ENCODE measurements at places on chromosomes 6 and 20.

DNA sequence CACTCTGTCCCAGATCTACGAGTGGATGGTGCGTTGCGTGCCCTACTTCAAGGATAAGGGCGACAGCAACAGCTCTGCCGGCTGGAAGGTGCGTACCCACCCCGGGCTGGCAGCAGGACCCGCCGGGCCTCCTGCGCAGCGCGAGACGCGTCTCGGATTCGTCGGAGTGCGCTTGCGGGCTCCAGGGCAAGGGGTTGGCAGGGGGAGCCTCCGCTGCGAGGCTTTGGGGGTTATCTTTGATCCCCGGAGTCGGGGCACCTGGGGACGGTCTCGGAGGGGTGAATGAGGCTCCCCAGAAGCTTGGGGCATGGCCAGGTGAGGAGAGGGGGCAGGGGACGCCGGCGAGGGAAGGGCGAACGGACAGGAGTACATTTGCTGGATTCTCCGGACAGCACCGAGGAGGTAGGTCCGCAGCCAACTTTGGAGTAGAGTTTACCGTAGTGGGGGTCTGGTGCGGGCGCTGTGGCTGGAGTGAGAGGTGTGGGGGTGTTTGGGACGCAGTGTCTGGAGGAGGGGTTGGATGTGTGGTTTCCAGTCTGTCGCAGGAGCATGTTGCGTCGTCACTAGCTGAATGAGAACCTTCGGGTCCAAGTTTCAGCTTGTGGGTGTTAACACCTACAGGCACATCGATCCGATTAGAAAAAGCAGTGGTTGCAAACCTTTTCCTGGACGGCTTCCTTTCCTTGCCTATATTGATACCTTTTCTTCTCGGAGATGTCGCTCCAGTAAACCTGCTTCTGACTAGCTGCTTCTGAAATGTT lies 1.2 kb downstream of the FOXO3 start:
- H3K27me3 ChIP-seq = peaks cover 5% of the 10 kb centered on the region
- H3K4me3 ChIP-seq = peak overlapping the region; percentile 3
- peak overlapping the region; percentile 12 for H3K27ac ChIP-seq
- H3K36me3 ChIP-seq = peaks cover 11% of the 10 kb centered on the region
- DNase-seq = no peak

DNA sequence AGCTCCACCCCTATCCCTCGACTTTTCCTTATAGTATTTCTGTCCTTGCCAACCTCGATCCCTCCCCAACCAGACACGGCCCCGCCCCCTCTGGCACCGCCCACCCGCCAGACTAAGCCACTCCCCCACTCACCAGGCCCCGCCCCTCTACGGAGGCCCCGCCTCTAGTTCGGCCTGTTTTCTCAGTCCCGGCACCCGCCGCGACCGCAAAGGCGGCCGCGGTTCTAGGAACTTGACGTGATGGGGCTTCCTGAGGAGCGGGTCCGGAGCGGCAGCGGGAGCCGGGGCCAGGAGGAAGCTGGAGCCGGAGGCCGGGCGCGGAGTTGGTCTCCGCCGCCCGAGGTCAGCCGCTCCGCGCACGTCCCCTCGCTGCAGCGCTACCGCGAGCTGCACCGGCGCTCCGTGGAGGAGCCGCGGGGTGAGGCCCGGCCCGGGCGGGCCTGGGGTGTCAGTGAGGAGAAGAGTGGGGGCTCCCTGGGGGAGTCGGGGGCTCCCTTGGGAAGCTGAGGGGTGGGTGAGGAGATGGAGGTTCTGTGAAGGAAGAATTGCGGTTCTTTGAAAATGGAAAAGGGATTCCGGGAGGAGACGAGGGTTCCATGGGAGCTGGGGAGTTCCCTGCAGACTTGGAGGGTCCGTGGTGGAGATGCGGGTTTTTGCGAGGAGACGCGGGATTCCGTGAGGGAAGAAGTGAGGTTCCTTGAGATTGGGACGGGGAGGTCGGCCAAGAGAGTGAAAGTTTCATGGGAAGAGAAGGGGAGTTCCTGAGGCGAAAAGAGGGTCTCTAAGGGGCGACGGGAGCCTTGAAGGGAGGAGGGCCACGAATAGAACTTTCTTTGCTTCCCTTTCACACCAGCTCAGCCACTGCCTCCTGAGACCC lies at the start of gene ACSS2:
Gene ACSS2, plus strand, starts transcription at position 207 of the 877 bp plus-strand sequence. Its CDS starts 34 bp downstream, at position 241.
- H3K36me3 ChIP-seq = no peaks in the 10 kb centered on the region
- H3K4me1 ChIP-seq = peaks cover 42% of the 10 kb centered on the region
- peak within 1 kb of the TSS; percentile 50 for H3K4me3 ChIP-seq
- DNase-seq = peak; percentile 93
- no peaks in the 10 kb centered on the region for H3K27me3 ChIP-seq
- H3K27ac ChIP-seq = peak within 1 kb of the TSS; percentile 25

DNA sequence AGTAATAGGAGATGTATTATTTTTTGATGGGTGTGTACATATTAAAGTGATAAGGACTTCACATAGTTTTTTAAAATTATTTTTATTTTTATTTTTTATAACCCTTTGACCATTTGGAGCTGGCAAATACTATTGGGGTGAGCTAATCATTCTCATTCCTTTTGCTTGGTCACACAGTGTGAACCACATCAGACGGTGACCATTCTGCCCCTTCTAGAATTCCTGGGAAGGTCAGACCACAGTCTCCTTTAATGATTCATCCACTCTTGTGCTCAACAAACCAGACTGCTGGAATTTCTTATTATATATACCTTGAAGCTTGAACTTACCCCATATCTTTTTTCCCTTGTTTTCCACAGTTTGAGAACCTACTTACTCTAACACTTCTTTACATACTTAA lies 23.9 kb upstream of the PRL start:
- no peak for DNase-seq
- no peak overlapping the region for H3K4me3 ChIP-seq
- H3K4me1 ChIP-seq = no peaks in the 10 kb centered on the region
- H3K36me3 ChIP-seq = no peaks in the 10 kb centered on the region
- no peaks in the 10 kb centered on the region for H3K27me3 ChIP-seq

DNA sequence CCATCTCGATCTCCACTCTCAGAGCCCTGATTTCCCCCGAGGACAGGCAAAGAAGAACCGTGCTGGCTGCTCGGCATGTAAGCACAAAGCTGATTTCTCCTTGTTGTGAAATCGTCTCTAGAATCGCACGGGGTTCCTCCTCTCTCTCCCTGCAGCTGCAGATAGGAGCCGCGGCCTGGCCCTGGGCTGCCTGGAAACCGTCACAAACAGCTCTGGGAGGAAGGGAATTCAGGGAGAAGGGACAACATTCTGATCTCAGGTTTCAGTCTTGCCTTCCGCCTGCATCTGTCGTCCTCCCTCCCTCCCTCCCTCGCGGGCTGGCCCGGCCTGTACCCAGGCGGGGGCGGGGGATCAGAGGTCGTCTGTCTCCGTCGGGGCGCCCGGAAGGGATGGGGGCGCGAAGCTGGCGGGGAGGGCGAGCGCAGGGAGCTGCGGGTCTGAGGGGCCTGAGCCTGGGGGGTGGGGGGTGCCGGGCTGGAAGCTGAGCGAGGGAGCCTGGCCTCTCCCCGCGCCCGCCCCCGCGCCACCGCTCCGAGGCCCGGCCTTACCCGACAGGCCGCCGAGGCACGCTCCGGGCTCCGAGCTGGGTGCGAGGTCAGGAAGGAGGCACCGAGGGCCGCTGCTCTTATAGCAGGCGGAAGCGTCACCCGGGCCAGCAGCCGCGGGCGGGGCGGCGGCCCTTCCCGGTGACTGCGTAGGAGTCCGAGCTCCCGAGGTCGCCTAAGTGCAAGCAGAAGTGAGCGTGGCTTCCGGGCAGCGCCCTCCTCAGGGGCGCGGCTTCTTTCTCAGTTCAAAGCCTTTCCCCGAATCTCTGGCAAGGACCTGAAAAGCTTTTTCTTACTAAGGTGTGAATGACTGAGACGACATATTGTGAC lies at the start of gene SERPINB1:
Gene SERPINB1, minus strand, starts transcription at position 600 of the 875 bp plus-strand sequence. CDS start 1,277 bp downstream, outside the sequence.
- H3K36me3 ChIP-seq = peaks cover 7% of the 10 kb centered on the region
- H3K4me3 ChIP-seq = peak within 1 kb of the TSS; percentile 64
- H3K4me1 ChIP-seq = peaks cover 16% of the 10 kb centered on the region

DNA sequence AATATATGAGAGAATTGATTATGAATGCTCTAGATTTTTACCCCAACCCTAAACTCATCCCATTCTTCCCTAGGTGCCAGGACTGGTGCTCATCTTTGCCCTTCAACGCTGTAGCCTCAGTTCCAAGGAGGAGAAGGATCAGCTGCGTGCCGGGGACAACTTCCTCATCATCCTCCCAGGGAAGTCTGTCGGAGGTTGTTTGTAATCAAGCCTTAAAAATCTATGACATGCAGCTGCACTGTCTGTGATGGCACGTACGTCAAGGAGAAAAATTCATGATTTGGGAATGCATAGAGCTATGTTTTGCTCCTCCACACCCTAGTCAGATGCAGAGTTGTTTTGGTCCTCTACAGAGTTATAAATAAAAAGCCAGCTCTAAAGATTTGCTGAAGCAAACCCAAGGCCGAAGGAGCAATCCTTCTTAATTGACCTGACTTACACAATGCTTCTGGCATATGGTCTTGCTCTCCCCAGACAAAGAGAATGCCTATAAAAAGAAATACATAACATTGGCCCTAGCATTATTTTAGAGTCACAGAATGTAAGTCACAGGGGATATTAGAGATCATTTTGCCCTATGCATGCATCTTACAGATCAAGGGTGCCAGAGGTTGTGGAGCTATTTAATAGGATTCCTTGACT lies 244.2 kb downstream of the HIVEP2 start:
- H3K4me1 ChIP-seq = no peaks in the 10 kb centered on the region
- H3K4me3 ChIP-seq = no peak overlapping the region
- H3K27me3 ChIP-seq = no peaks in the 10 kb centered on the region
- H3K36me3 ChIP-seq = no peaks in the 10 kb centered on the region
- no peak for DNase-seq

DNA sequence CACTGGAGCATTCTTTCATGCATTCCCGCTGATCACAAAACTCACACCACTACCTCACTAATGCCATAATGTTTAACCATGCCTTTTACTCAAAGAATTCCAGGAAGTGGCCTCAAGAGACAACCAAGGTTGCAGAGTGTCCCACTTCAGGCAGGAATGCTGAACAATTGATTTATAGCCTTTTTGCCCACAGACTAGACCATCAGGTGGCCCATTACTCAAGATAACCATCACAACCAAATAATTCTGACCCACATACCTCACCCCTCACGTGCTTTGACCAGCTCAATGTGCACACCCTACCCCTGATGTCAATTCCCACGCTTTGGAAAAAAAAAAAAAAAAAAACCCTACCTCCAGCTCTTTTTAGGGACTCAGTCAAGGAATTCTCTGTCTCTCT lies 220.6 kb upstream of the UFL1 start:
- no peaks in the 10 kb centered on the region for H3K4me1 ChIP-seq
- no peaks in the 10 kb centered on the region for H3K36me3 ChIP-seq
- no peaks in the 10 kb centered on the region for H3K27me3 ChIP-seq
- no peak for DNase-seq
- no peak overlapping the region for H3K4me3 ChIP-seq

- no peak for DNase-seq
- H3K4me1 ChIP-seq = no peaks in the 10 kb centered on the region
- no peak overlapping the region for H3K4me3 ChIP-seq
- H3K27me3 ChIP-seq = no peaks in the 10 kb centered on the region
Observed at GRCh38 chr20:20946122-20946759, 159.9 kb downstream of the LINC00237 start.
